ENCODE measurements at places on chromosomes 4 and X. TPM values are rescaled to one million over a fixed set of nuclear protein-coding genes. Genes with fewer than 3 reads are reported as not detected.

- DNase-seq = peak; percentile 28
These were observed 59.4 kb downstream of the MTHFD2L start for GRCh38 chr4:74217365-74217764.

DNA sequence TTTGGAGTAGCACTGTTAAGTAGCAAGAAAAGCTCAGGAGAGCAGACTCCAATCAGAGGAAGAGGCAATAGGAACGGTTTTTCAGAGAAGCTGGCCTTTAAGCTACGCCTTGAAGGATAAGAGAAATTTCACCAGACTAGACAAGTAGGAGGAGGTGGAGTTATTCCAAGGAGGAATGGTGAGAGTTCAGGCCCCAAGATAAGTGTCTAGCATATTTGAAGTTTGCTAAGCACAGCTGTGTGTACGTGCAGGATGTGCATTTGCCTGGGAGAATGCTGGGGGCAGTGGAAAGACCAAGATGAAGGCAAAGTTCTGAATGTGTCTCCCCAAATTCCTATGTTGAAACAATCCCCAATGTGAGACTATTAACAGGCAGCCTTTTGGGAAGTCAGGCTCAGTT, 91.6 kb downstream of the SOWAHB start:
- no peak for DNase-seq

The CHRDL1 gene
- total RNA-seq = not detected

The DCAF16 gene
- 10.7 TPM for total RNA-seq

The CTAG1A gene
- total RNA-seq = not detected

- DNase-seq = no peak
These were observed 243.9 kb upstream of the FAT4 start for GRCh38 chr4:125070861-125071260.

DNA sequence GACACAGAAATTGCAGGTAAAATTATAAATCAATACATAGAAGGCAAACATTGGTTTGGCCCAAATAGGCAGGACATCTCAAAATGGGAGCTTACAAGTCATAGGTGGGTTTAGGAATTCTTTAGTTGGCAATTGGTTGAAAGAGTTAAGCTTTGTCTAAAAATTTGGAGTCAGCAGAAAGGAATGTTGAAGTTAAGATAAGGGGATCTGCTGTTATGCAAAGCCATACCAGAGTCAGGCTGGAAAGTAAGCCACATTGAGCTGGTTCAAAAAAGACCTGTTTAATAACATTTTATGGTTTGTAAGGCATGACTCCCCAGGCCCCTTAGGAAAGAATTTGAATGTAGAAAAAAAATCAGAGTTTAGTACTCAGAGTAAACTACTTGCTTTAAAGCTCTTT, 92.6 kb downstream of the IL13RA2 start:
- peak; percentile 7 for DNase-seq

The F8A2 gene
- total RNA-seq = not detected

DNA sequence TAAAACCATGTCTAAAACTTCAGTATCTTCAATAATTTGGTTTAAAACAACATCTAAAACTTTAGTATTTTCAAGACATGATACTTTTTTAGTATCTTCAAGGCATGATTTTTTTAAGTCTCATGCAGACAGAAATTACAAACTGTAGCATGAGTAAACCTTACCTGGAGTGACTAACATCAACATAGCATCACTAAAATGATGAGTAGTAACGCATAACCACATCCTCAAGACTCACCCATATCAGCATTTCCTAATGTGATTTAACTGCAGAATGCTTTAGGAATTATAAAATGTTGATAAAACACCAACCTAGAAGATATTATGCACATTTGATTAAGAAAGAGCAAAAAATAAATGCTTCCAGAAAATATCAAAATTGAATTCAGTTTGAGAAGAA, 19.7 kb upstream of the EDNRA start:
- DNase-seq = peak; percentile 84

DNA sequence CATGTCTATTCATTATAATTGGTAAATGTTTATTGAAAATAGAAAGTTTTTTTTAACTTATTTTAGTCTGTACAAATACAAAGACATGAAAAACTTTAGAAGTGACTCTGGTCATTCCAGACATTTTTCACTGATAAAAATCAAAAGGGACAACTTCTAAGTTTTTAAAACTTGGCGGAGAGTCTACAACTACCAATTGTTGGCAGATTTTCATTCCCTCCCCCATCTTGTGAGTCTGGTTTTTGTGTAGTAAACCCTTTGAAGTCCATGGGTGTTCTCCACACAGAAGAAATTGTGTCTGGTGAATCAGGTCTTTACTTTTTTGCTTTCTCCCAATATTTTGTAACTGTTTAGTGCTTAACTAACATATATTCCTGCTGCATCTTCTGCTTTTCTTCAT, 336.5 kb downstream of the PDGFC start:
- no peak for DNase-seq

DNA sequence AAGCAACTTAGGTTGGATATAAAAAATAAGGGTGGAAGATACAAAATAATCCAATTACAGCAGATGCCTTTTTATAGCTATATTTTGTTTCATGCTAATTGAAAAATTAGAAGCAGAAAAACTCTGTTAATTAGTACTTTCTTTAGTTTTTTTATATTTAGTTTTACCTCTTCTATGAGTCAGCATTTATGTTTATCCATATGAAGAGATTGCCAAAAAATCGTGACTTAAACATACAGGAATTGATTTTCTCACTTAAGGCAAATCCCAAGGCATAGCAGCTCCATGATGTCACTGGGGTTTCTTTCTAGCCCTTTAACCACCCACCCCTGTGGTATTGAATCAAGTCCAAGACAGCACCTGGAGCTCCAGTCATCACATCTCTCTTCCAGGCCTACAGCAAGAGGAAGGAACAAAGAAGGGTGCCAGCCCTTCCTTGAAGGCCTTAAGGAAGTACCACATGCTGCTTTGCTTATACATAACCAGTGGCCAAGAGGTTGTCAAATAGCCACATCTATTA, 365.8 kb upstream of the TENM3 start:
- DNase-seq = peak; percentile 80

The MAGEB17 gene
- not detected for total RNA-seq

The GABRA4 gene
- total RNA-seq = not detected

DNA sequence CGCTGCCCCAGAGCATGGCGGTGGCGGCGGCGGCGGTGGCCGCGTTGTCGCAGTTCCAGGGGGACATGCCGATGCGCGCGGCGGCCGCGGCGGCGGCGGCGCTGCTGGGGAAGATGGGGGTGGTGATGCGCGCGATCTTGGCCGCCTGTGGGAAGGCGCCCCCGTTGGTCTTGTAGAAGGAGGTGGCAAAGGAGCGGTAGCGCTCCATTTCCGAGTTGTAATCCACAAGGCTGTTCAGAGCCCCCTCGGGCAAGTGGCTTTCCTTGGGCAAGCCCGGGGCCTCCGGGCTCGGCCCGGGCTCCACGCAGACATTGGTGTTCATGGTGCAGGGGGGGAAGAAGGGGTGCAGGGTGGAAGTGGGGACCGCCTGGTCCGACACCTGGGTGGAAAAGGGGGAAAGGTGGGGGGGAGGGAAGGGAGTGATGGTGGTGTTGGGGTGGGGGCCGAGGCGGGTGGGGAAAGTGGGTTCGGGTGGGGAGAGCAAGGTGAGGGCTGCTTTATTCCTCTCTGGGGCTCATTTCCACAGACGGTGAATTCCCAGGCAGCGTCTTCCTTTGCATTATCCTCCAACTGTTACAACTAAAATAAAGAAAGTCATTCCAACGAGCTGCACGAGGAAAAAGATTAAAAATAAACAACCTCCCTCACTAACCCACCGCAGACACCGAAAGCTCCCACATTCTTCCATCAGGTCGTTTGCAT, 3.1 kb downstream of the CXXC4 start:
- no peak for DNase-seq

- DNase-seq = no peak
These were observed 35.1 kb upstream of the TAPT1 start for GRCh38 chr4:16261313-16261878.

- no peak for DNase-seq
These were observed 393.8 kb upstream of the GRID2 start for GRCh38 chr4:91909963-91910362.

DNA sequence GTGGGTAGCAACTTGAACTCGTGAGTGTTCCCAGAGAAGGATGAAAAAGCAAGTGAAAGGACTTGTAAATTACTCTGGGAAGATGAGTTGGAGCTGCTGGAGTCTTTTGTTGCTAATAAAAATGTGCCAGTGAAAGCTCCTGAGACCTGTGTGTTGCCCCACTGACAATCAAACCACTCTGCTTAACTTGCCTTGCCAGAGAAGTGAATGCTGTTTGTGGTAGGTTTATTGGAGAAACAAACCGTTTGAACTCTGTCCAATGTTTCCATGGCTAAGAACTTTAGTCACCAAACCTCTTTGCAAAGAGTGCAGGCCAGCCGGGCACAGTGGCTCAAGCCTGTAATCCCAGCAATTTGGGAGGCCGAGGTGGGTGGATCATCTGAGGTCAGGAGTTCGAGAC, 586.9 kb downstream of the PCDH7 start:
- DNase-seq = no peak

The HMX1 gene
- not detected for total RNA-seq

The NOX1 gene
- total RNA-seq = not detected

DNA sequence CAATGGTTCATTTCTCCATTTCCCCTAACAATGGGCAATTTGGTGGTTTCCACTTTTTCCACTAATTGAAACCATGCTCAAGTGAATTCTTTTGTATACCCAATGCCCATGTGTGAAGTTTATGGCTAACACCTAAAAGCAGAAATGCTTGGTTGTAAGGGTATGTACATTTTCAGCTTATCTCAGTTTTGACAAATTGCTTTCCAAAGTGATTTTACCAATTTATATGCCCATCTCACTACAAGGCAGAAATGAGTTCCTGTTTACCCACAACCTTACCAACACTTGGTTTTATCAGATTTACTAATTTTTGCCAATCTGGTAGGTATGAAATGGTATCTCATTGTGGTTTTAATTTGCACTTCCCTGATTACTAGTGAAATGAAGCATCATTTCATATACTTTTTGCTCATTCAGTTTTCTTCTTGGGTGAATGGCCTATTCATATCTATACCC, 14.8 kb downstream of the GPR34 start:
- no peak for DNase-seq

The SLC25A14 gene
- 9.2 TPM for total RNA-seq

The FAM9B gene
- total RNA-seq = not detected

GRCh38 chr4:17595471-17596005, 18.5 kb downstream of the LAP3 start:
- no peak for DNase-seq

The SEPTIN11 gene
- total RNA-seq = 75.3 TPM

GRCh38 chr4:23135792-23136645, 443.3 kb downstream of the GBA3 start:
- DNase-seq = no peak

The DNAAF6 gene
- not detected for total RNA-seq

The TRIM61 gene
- total RNA-seq = 2.2 TPM

The CHM gene
- total RNA-seq = 14.4 TPM

The SATL1 gene
- total RNA-seq = not detected

GRCh38 chrX:132774010-132774714, 184.3 kb downstream of the HS6ST2 start:
- DNase-seq = no peak

GRCh38 chrX:120428309-120428708, 40.8 kb downstream of the LAMP2 start:
- DNase-seq = no peak

GRCh38 chr4:75180790-75181776, 248.2 kb downstream of the PARM1 start:
- no peak for DNase-seq

GRCh38 chr4:1559896-1560650, 124.0 kb downstream of the FAM53A start:
- no peak for DNase-seq

- DNase-seq = peak; percentile 20
These were observed 259.5 kb downstream of the ARHGAP24 start for GRCh38 chr4:85734424-85734831.

- DNase-seq = peak; percentile 79
These were observed 39.7 kb downstream of the SMIM20 start for GRCh38 chr4:25953740-25954139.

GRCh38 chrX:7146703-7147412, 654 bp upstream of the STS start:
- no peak for DNase-seq

The PNMA6A gene
- 0.32 TPM for total RNA-seq

GRCh38 chrX:35696760-35697234, 101.3 kb upstream of the MAGEB16 start:
- DNase-seq = no peak

GRCh38 chr4:69025999-69026387, 70.3 kb upstream of the UGT2B7 start:
- no peak for DNase-seq

The UBE2A gene
- total RNA-seq = 59.0 TPM

The CFAP47 gene
- not detected for total RNA-seq

The AMOT gene
- total RNA-seq = 5.2 TPM

DNA sequence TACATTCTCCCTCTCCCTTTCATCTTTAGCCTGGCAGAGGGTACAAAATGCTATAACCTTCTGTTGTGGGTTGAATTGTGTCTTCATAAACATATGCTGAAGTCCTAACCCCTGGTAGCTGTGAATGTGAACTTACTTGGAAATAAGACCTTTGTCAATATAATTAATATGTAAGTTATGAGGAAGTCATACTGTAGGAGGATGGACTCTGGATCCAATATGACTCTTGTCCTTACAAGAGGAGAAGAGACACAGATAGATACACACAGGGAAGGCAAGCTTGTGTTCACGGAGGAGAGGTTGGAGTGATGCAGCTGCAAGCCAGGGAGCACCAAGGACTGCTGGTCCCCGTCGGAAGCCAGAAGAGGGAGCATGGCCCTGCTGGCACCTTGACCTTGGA, 94.7 kb downstream of the SLC2A9 start:
- DNase-seq = no peak

DNA sequence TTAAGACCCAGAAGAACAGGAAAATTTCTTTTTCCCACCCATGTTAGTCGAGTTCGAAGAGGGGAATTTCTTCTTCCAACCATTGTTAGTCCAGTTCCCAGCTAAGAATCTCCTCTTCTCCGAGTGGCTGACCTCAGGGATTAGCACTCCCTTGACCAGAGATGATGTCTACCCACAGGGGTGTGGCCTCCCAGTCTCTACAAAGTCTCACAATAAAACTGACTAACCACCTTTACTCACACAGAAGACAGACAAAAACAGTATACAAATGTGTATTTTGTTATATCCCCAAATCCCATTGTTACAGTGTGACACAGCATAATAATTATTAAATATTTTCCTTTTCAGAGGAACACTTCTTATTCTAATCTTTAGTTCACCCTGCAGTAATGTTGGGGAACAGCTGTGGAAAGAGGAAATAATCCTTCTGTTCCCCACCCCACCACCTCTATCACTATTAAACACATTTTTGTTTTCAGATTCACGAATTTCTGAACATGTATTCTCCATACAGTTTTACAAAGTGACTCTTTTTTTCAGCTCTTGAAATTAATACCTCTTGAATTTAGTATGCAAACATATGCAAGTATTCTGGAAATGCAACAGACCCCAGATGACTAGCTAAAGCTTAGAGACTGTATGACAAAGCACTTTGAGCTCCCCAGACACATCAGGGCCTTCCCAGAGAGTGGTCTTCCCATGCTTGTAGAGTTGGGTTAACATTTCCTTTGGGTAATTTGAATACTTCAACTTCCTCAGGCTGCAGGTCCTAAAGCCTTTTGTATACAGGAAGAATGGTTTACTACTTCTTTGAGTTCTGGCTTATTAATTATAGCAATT, 62.5 kb upstream of the NFKB1 start:
- DNase-seq = no peak

GRCh38 chrX:11755724-11756123, 2.3 kb upstream of the MSL3 start:
- no peak for DNase-seq

The PPEF2 gene
- not detected for total RNA-seq

Measured in foreskin keratinocyte (primary cell).